ENCODE measurements at places on chromosomes 4 and X.

GRCh38 chrX:21740329-21741274 lies 17.3 kb downstream of the SMPX start:
- DNase-seq, result no peak

GRCh38 chr4:140818433-140818832 lies 62.2 kb upstream of the TBC1D9 start:
- no peak for DNase-seq

- no peak for DNase-seq
These were observed 109.2 kb downstream of the DCTD start for GRCh38 chr4:182807767-182808548.

- DNase-seq, result no peak
These were observed 101.4 kb upstream of the IL15 start for GRCh38 chr4:141534985-141535384.

- DNase-seq, result peak; percentile 16
These were observed 444.7 kb downstream of the IQCM start for GRCh38 chr4:149370785-149371420.

- DNase-seq, result no peak
These were observed 7.9 kb upstream of the GNRHR start for GRCh38 chr4:67762086-67762485.

DNA sequence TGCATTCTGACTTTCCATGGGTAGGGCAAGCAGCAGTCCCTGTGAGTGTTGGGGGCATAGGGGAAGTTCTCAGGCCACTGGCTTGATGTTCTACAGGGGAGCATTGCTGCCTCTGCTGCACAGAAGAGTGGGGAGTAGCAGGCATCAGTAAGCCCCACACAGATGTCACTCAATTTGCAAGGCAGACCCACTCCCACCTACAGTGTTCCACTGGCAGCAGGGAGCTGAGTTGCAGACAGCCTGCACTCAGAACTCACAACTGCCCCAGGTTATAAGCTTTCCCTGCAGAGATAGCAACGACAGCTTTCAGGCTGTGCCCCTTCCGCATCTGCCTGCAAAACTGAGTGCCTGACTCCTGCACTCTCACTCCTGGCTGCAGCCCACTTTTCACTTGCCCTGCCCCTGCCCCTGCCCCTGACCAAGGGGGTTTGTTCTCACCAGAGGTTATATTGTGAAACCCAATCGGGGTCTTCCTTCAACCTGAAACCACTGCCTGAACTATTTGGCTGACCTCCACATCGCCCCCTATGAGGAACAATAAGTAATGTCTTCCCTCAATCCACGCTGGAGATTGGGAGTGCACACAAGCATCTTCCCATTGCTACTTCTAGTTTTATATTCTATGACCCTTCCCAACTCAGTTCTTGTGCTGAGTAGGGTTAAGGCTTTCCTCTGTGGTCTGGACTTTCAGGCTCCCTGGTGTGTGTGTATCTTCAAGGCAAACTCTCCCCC lies 227.4 kb upstream of the CXorf51B start:
- DNase-seq, result no peak

- no peak for DNase-seq
These were observed 72.4 kb downstream of the CCNG2 start for GRCh38 chr4:77229433-77229832.

- DNase-seq, result no peak
These were observed 57.7 kb downstream of the HS6ST2 start for GRCh38 chrX:132900633-132901293.

DNA sequence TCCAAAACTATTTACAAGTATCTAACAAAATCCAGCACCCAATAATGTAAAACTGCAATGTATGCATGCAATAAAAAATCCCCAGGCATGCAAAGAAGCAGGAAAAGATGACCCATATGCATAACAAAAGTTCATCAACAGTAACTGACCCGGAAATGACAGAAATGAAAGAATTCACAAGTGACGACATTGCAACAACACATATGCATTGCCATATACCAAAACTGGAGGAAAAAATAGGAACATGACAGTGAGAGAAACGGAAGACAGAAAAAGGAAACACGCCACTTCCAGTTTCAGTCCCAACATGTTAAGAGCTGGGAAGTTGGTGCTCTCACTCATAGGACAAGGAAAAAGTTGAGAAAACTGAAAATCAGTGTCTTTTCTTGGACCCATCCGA lies 154.6 kb downstream of the EVC2 start:
- DNase-seq, result no peak

DNA sequence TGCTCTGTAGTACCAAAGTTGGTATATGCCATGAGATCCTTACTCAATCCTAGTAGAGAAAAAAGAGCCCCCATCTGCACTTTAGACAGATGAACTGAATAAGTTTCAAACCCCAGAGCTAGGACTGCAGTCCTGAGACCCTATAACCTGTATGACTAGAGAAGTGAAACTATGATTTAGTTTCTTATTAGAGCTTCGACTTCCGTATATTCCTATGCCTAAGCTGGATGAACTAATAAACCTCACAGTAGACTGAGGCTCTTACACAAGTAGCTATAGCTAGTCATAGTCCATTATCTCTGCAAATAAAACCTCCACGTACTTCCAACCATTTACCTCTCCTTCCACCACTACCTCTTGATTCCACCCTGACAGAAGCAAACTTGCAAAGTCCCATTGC lies 6.3 kb upstream of the OTUD4 start:
- DNase-seq, result no peak

GRCh38 chr4:88765729-88766128 lies 68.1 kb upstream of the NAP1L5 start:
- DNase-seq, result no peak

DNA sequence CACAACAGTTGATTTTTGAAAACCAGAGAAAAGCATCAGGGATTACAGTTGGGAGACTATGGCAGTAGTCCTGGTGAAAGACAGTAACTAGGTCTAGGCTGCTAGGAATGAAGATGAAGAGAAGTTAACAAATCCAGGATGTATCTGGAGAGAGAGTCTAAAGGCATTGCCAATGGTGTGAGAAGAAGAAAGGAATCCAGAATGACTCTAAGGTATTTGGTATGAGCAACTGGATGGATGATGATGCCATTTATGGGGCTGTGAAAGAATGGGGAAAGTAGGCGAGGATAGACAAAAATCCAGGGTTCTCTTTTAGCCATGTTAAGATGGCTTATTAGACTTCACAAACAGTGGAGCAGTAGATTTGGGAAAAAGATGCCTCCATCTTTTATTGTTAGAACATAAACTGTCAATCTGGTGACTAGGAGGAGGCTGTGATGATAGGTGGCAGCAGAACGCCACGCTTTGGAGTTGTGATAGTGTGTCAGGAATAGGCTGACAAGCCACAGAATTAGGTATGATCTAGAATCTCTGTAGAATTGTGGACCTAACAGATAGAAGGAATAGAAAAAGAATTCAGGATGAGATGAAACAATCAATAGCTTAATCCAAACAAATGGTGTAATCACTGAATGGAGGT lies 27.3 kb upstream of the JADE1 start:
- DNase-seq, result peak; percentile 19

DNA sequence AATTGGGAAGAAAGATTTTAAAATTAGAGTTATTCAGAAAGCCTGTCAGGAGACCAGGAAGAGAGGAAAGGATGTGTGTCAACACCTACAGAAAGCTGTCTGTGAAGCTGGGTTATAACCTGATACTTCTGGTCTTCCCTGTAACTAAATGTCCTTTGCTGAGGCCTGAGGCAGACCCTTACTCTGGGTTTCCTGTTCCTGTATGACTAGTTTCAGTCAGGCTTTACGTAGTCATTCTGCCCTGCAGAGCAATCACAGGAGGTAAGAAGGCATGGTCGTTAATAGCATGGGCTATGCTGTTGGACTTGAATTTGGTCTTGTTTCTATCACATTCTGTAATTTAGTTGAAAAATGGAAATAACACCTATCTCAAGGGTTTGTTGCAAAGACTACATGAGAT lies 110.5 kb upstream of the IGFBP7 start:
- no peak for DNase-seq

DNA sequence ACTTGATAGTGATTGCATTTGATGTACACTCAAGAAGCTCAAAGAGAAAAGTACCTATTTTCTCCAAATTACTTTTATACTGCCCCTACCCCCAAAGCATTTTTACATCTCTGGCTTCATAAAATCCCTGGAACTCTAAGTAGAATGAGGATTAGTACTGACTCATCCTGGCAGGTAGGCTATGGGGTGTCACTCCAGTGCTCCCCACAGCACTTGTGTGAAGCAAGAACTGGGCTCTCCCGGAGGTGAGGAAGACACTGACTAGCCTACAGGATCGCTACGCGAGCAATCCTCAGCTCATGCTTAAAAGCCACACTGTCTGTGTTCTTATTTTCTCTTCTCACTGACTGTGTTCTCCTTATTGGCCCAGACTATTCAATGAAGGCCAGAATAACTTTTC lies 90.4 kb upstream of the NDP start:
- no peak for DNase-seq

DNA sequence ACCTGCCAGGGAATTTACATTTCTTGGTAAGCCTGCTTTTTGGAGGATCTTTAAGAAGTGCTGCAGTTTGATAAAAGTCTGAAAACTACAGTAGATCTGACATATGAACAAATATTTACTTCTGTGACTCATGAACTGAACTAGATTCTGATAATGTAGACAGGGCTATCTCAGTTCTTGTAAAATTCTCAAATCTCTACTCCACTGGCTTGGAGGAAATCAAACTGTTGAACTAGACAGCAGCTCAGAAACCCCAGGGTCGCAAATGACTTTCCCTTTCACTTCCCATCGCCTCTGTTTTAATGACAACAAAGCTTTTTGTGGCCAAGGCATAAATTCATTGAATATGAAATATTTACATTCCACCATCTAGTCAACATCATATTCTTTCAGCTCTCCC lies 15.4 kb upstream of the OCIAD1 start:
- DNase-seq, result no peak

- DNase-seq, result no peak
These were observed 581.7 kb downstream of the KCNIP4 start for GRCh38 chr4:21366840-21367239.

GRCh38 chrX:120408168-120408567 lies 46.3 kb downstream of the ATP1B4 start:
- DNase-seq, result no peak

- DNase-seq, result no peak
These were observed 5.7 kb upstream of the SLC25A6 start for GRCh38 chrX:1397441-1398270.

- no peak for DNase-seq
These were observed 20.2 kb downstream of the CLIC2 start for GRCh38 chrX:155314260-155314659.

DNA sequence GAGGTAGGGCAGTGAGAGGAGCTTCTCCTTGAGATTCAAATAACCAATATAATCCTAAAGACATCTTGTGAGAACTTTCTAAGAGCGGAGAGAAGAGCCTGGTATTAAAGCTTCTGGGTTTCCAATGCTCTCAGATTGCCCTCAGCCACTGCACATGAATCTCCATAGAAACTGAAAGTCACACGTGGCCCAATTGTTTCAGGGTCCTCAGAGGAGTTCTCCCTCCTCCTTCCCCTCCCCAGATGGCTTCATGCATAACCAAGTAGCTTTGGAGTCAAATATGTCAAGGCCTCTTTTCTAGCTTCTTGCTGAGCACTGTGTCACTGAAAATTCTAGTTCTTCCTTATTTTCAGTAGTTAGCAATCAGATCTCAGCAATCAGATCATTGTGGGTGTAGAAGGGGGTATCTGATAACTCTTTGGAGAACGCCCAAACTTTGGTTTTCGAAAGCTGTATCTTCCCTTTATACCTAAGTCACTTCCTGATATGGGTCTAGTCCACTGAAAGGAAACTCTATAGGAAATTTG lies 2.2 kb downstream of the BTK start:
- DNase-seq, result no peak

DNA sequence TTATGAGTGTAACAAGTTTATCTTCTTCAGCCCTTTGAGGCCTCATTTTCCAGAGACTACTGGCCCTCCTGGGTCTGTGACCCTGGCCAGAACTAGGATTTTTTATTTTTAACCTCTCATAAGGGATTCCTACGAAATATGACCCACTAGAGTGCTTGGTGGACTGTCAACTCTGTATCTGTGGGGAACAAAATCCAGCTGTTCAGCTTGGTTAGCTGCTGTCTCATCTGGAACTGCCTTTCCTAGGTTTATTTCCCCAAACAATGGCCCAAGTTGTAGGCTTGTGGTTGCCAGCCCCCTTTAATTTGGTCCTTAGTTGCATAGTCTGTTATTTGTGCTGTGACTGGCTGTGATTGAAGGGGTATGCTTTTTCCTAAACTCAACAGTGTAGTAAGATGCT lies 56.2 kb downstream of the NHS start:
- no peak for DNase-seq
